ENCODE measurements at places on chromosomes 7 and 10.

DNA sequence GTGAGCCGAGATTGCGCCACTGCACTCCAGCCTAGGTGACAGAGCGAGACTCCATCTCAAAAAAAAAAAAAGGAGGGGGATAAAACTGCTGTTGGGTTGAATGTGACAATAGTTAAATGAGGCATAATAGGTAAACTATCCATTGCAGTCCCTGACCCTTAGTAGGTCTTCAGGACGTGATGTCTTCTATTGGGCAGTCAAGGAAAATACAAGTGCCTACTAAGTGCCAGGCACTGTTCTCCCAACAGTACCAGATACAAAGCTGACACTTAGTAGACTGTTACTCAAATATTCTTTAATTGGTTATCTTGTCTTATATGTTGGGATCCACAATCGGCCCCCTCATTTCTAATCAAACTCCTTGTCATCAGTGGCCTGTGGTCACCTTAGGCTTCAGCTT lies 27.1 kb upstream of the ACSL5 start:
- no peak for DNase-seq

DNA sequence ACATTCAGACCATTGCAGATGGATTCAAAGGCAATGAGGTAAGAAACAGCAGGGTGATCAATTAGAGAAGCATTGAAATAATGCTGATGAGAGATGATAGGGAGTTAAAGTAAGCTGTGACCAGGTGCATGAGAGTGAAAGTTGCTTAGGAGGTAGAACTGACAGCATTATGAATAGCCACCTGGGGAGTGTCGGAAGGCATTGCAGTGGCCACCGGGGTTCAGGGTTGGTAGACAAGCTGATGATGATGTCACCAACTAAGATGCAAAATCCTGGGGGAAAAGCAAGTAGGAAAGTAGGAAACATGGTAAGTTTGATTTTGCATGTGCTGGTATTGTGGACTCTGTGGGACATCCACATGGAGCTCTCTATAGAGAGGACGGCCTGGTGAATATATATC lies 211.9 kb upstream of the ETV1 start:
- no peak for DNase-seq

DNA sequence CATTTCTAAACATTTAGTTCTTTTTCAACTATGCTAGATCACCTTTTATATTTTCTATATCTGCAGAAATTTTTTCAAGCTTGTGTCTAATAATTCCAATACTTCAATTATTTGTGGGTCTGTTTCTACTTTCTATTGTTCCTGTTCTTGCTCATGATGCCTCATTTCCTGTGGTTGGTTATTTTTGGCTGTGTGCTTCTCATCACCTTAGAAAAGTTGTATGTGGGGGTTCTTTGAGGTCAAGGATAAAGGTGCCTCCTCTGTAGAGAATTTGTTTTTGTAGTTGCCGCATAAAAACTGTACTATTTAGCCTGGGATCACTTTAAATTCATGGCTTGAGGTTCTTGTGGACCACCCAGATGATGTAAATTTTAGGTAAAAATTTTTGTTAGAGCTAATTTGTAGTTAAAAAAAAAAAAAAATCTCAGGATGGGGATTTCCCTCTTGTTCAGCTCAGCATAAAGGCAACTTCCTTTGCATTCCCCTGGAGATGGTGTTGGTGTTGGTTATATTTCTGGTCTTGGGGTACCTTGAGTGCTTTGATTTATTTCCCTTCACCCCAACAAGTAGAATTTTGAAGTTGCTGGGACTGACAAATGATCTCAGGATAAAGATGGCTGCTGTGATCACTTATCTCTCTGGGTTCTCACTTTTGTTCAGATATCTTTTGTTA lies 27.0 kb upstream of the JAZF1 start:
- DNase-seq = no peak

- no peak for DNase-seq
Observed at GRCh38 chr7:157001920-157002818, 8.3 kb downstream of the MNX1 start.

- no peak for DNase-seq
Observed at GRCh38 chr10:71064413-71065118, 147.8 kb upstream of the UNC5B start.

DNA sequence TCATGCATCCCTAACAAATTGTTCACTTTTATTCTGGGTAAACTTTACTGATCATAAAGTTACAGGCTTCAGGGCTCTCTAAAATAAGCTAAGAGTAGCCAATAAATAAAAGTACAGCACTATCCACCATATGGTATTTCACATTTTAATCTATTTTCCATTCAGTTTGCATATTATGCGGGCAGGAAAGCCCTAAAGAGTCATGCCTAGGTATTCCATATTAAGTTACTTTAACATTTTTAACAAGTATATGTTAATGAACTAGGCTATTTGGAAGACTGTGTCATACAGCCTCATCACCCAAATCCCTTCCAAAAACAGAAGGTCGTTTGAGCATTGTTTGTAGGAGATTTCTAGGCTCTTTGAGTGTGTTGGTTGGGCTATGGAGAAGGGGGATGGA lies 106.3 kb downstream of the CPED1 start:
- no peak for DNase-seq

DNA sequence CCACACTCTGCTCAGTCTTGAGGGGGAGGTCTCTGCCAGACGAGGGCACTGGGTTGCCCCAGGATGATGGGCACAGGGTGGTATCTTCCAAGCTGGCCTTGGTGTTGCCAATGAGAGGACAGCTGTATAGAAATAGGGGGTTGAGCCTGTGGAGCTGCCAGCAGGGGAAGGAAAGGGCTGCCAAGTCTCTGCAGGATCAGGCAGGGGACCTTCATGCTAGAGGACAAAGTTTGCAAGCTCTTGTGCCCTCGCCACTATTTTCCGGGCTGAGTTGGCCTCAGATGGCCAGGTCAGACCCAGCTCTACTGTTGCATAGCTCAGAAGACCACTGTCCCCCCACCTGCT lies 68.7 kb downstream of the ARHGAP22 start:
- no peak for DNase-seq

GRCh38 chr10:6267941-6268340 lies 65.2 kb downstream of the PFKFB3 start:
- no peak for DNase-seq

DNA sequence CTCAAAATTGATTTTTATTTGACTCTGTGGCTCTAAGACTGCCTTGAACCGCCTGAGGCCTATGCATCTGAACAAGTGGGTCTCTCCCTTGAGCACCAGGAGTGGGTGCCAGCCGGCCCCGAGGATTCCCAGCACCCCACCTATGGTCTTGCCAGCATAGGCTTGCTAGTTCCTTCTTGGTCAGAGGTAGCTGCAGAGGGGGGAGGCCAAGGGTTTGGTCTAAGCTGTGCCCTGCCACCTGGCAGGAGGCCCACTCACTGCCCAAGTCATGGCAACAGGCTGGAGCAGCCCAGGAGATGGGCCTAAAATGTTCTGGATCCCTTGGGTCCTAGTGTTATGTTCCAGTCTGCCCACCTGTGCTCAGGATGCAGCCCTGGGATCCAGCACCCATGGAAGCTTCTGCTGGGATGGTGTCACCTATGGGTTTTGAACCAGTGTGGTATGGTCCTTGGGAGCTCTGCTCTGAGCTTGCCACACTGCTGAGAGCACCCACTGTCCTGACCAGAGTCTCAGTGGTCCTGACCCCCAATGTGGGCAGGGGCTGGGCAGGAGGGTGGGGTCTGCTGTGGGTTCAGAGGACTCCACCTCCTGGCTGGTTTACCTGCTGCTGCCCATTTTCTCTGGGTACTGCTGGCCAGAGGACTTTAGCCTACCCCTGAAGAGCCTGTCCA lies 12.6 kb downstream of the YKT6 start:
- DNase-seq = no peak

DNA sequence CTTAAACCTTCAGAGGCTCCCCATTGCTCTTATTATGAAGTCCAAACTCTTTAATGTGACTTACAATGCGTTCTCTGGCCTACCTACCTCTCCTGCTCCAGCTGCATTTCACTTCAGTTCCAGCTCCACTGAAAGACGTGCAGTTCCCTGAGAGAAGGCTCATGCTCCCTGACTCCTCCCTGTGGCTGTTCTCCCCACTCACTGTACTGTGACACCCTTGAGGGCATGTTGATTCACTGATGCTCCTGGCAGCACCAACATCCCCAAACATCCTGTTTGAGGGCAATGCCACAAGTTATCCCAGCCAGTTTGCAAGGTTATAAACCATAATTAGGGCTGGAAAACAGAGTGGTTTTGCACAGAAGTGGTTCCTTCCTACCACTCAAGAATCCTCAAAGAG lies 111.2 kb downstream of the LSM5 start:
- DNase-seq = no peak

DNA sequence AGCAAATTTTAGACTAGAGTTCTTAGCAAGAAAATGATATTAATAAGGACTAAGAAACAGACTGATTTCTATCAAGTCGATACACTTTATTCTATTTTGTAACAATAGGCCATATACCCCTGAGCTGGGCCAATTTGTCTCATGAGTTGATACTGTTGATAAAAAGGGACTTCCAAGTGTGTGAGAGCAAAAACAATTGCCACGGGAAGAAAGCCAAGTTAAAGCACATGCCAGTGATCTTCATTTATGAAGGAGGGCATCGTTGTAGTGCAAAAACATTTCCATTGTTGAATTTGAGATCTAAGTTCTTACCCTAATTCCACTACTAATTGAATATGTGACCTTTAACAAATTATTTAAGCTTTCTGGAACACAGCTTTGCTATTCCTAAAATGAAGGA lies 119.9 kb downstream of the CNOT4 start:
- DNase-seq = no peak

- DNase-seq = no peak
Observed at GRCh38 chr10:24759672-24760071, 36.0 kb upstream of the ARHGAP21 start.

GRCh38 chr7:114478384-114478783 lies 63.8 kb downstream of the FOXP2 start:
- no peak for DNase-seq

GRCh38 chr10:125082881-125083575 lies 77.3 kb downstream of the CTBP2 start:
- no peak for DNase-seq

DNA sequence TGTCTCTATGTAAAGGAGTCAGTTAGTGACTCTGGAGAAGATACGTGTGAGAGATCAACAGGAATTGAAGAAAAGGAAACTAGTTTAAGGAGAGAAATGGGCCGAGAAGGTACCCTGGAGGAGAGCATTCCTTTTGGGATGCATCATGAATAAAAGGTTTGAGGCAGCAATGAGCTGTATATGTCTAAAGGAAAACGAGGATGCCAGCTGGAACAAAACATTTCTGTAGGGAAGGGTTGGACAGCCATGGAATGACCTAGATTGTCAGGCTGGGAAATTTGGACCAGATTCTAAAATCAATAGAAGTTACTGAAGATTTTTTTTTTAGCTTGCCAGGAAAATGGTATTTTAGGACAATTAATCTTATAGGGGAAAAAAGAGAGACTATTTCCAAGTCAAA lies 17.2 kb upstream of the MPP7 start:
- no peak for DNase-seq

DNA sequence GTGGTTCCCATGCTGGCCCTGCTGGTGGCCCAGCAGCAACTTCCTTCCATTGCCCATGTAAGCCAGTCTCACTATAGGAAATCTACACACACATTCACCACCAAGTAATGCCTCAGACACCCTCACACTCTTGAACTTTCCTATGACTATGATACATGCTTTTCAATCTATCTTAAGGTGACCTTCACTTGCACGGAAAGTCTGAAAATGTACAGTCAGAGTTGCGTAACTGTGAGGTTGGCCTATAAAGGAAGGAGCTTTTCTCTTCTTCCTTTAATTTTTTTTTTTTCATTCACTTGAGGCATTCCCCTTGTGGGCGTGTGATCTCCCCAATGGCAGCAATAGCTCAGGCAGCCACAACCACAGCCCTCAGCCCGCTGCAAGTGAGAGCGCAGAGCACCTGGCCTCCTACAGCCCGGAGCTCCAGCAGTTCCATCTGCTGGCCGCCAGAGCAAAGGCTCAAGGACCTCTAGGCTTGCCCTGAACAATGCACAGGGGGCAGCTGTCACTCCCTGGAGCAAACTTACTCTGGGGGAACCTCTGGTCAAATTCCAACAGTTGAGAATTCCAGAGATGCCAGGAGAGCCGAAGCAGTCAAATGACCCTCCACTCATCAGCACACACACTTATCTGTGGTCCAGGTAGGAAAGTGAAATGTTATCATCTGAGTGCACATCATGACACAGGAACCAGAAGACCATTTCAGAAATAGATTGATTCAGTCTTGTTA lies 123.1 kb upstream of the ADO start:
- no peak for DNase-seq

GRCh38 chr7:129789000-129789399 lies 163.8 kb downstream of the UBE2H start:
- DNase-seq = no peak

DNA sequence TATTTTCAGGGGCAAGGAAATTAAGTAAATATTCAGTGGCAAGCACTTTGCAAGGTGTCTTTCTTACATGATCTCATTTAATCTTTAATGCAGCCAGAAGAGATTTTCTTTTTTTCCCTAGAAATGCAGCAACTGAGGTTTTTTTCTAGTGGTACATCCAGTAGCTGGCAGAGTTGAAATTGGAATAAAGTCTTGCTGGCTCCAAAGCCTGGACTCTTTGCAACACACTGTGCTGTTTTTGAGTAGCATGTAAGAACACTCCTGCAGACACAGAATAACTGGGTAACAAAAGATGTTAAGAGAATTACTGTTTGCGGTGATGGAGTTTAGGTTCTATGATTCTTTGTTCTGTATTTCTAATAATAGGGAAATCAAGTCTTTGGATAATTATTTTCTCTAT lies 123.6 kb downstream of the PON1 start:
- no peak for DNase-seq

- DNase-seq = no peak
Observed at GRCh38 chr10:61978965-61979364, 77.5 kb downstream of the ARID5B start.

GRCh38 chr10:124129471-124129870 lies 36.1 kb upstream of the CHST15 start:
- DNase-seq = no peak

DNA sequence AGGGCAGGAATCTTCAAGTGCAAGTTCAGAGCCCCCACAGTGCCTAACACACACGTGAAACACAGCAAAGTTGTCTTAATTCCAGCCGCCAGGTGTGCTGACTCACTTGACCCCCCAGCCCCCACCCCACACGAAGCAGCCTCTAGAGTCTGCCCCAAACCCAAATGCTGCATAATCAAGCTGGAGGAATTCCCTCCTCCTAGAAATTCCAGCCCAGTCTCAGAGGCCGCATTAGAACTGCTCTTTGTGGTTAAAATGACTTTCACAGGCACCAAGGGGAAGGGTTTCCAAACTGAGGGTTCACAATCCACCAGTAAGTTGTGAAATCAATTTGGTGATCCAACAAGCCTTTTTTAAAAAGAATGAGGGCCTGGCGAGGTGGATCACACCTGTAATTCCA lies 67.0 kb upstream of the PLXNA4 start:
- no peak for DNase-seq

GRCh38 chr10:110352930-110353243 lies 48.2 kb upstream of the SMNDC1 start:
- no peak for DNase-seq

- no peak for DNase-seq
Observed at GRCh38 chr10:50604049-50604640, 19.6 kb downstream of the SGMS1 start.

All from brain pericyte (primary cell).